ENCODE measurements at places on chromosomes 2 and 18.

- DNase-seq = no peak
Observed at GRCh38 chr18:60292186-60292585, 80.4 kb downstream of the MC4R start.

DNA sequence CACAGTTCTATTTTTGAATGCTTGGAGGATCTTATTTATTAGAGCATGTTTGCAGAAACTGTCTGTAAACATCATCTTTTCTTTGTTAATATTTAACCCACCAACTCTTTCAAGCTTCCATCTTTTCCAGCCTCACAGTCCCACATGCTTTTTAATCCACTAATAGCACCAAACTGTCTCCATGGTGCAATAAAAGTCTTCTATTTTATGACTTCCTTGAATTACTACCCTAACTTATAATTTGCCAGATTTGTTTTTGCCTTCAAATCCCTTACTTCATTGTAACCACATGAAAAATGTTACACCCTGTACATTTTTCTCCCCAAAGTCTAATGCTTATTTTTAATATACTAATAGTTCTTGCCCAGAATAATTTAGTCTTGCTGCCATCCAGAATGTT is 792.6 kb downstream of the PLCL1 start:
- no peak for DNase-seq

DNA sequence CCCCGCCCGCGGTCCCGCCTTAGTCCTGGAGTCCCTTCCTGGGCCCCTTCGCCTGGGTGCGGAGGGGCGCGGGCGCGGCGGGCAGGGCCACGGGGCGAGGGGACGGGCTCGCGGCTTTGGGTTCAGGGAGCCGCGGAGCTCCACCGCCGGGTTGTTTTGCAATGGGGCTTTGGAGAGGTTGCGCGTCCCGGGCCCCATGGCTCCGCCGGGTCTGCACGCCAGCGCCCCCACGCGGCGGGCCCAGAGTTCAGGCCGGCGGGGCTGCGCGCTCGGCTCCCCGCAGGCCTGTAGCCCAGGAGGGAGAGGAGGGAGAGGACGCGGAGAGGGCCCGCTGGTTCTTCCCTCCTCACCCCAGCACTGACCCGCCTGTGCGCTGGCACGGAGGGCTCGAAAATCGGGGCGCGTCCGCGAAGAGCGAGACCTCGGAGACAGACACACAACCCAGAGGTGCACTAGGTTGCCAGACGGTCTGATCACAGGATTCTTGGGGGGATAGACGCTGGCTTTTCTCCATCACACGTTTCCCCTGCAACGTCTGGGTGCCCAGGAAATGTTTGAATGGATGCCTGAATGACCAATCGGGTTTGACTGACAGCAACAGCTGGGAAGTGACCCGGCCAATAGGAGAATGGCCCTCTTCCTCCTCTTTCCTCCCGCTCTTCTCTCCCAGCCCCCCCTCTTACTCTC is 4.9 kb upstream of the SIX2 start:
- DNase-seq = no peak

- DNase-seq = no peak
Observed at GRCh38 chr2:61816480-61817355, 37.1 kb downstream of the FAM161A start.

- DNase-seq = no peak
Observed at GRCh38 chr2:241118737-241119505, 16.8 kb upstream of the MTERF4 start.

GRCh38 chr2:18474700-18475099 is 85.8 kb downstream of the RDH14 start:
- DNase-seq = no peak

DNA sequence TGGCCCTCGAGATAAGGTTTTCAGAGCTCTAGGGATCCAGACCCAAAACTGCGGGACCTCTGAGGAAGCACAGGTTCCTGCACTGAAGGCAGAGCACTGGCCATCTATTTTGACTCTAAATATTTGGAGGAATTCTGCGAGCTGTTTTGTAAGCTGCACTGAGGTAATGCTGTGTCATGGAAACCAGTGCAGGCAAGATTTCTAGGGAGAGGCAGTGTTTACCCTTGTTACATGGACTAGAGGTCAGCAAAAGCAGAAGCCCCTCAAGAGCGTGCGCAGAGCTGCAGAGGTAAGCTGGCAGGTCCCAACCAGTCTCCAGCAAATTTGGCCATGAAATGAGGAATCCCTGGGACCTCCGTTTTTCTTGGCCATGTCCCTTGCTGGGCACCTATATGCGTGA is 137.3 kb downstream of the RNF152 start:
- no peak for DNase-seq

DNA sequence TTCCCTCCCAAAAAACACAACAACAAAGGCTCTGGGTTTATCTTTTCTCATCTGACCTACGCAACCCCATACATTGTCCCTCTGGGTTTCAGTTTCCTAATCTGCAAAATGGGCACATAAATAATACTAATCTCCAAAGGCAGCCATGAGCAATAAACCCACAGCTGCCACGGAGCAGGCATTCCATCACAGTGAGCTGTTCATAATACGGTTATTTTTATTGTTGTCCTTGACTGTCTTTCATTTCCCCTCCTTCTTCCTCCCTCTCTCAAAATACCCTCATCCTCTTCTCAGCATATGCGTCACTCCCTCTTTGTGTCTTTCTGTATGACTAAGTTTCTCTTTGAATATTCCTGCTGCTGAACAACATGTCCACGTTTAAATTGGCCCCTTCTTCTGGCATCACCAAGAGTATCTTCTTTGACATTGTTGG is 129.8 kb upstream of the CAB39 start:
- DNase-seq = no peak

- DNase-seq = no peak
Observed at GRCh38 chr2:36370281-36370680, 14.7 kb downstream of the CRIM1 start.

DNA sequence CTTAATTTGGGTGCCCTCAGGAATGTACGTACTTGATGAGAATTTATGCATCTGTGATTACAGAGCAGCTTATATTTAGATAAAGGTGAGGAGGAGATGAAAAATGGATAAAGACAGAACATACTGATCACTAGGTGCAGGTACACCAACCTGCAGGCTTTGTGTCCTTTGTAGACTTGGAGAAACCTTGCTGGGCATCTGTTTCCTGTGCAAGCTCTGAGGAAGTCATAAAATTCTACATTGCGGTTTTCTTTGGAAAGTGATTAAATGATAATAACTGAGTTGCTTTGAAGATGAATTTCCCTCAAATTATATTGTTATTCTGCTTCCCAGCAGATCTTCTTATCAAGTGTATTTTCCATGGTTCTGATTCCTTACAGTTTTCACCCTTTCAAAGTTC is 7.7 kb downstream of the RAB27B start:
- DNase-seq = no peak

DNA sequence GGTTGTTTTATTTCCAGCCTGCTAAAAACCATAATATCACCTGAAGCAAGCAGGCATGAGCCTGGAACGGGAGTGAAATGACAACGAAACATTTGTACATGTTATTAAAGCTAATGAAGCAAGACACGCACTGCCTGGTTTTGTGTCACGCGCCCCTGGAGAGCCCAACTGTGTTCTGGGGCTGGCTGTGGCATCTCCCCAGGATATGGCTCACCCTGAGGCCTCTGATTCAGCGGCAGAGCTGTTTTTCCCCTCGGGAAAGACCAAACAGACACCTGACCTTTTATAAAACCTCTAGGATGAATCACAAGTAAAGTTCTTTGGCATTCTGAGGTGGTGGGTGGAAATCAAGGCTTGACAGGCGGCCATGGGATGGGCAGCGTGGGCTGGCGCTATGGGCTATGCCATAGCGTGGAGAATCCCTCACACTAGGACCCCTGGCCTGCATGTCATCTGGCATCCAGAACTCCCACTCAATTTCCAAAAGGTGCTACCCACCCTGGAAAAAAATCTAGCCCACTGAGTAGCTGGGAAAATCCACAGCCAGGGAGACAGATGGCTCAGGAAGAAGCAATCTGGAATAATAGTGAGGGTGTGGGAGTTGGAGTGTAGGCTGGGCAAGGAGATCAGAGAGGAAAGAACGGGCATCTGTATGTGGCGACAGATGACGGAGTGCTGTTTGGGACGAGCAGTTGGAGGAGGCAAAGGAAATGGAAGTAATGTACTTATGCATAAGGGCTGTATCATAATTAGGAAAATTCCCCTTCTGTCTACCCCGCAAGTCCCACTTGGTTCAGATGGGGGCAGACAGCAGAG is 262.0 kb downstream of the AFF3 start:
- no peak for DNase-seq

DNA sequence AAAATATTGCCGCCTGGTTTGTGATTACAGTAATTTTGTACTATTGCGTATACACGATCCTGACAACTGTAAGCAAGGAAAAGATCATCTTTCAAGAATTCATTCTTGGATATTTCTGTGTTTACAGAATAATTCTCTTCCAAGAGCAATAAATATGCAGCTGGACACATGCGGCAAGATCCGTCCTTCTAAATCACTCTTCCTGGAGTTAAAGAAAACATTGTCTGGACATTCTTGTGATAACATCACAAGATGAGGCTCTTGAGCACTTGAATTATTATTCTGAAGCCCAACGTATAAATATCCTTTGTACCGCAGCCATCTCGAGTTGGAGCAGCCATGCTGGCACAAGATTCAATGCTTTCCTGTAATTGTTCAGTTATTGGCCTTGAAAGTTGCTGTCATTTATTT is 9.9 kb downstream of the FHL2 start:
- DNase-seq = no peak

GRCh38 chr2:179936654-179937053 is 70.4 kb downstream of the CWC22 start:
- no peak for DNase-seq

DNA sequence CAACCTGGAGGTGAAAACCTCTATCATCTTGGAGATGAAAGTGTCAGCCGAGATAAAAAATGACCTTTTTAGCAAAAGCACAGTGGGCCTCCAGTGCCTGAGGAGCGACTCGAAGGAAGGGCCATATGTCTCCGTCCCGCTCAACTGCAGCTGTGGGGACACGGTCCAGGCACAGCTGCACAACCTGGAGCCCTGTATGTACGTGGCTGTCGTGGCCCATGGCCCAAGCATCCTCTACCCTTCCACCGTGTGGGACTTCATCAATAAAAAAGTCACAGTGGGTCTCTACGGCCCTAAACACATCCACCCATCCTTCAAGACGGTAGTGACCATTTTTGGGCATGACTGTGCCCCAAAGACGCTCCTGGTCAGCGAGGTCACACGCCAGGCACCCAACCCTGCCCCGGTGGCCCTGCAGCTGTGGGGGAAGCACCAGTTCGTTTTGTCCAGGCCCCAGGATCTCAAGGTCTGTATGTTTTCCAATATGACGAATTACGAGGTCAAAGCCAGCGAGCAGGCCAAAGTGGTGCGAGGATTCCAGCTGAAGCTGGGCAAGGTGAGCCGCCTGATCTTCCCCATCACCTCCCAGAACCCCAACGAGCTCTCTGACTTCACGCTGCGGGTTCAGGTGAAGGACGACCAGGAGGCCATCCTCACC is 90.2 kb downstream of the SH3BP4 start:
- DNase-seq = no peak

- DNase-seq = no peak
Observed at GRCh38 chr2:128791985-128792320, 473.3 kb upstream of the HS6ST1 start.

DNA sequence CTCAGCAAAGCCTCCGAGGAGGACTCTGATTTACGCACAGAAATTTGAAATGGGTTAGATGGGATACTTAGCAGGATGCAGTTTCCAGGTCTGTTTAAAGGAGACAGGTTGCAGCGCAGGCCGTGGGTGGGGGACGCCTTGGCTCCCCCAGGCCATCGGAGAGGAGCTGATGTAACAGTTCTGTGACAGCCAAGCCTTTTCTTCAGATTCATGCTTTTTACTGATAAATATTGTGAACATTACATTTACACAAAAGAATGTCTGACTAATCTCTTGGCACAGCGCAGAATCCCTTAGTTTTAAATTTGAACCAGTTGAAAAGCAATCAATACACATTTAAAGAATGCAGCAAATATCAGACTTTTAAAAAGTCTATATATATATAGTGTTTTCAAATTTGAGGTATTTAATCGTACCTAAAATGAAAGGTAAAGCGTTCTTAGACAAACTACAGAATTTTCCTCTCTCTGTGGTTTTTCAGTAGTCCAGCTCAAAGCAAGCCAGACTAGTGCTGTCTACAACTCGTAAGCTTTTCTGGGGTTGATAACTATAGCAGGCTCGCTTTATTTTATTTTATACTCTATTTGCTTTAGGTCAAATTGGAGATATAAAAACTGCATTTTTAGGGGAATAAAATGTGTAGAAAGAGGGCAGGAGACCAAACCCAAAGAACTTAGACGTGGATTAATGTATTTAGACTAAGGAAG is 221.9 kb downstream of the PIEZO2 start:
- DNase-seq = no peak

- no peak for DNase-seq
Observed at GRCh38 chr2:16005816-16006536, 65.6 kb downstream of the MYCN start.

DNA sequence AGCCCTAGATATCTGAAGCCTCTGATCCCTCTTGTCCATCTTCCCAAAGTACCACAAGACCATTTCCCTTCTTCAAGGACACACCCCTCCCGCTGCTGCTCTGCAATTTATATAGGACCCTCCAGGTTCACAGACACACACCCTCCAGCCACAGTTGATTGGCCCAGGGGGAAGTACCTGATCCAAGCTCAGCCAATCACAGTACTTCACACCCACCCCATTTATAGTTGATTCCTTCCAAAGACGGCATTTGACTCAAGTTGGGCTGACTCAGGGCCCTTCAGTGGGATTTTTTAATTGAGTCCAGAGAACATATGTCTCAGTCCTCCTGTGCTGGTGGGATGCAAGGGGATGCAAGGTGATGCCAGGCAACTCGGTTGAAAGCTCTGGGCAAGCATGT is 59.2 kb downstream of the GYPC start:
- no peak for DNase-seq

DNA sequence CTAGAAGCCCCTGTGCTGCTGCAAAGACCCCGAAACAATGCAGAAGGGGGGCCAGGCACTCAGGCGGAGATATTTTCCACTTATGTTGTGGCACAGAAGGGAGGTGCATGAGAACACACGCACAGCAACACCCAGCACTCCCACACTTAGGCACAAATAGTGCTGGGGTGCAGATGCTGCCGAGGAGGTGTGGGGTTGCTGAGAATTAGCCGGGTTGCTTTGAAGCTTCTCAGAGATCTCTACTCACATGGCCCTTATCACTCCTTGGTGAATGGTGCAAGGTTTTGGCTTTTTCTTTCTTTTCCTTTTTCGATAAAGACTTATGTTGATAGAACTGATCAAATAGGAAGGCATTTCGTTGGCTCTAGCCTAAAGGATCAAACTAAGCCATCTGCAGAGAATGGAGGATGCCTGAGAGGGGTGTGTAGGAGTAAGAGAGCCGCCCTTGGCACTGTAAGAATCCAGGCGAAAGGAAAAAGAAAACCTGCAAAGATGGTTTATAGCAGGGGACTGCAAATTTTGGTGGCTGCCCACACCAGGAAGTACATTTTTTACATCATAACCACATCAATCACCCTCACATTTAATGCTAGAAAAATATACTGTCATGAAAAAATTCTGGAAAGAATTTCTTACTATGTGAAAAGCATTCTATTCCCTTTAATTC is 27.9 kb upstream of the FHL2 start:
- DNase-seq = no peak

DNA sequence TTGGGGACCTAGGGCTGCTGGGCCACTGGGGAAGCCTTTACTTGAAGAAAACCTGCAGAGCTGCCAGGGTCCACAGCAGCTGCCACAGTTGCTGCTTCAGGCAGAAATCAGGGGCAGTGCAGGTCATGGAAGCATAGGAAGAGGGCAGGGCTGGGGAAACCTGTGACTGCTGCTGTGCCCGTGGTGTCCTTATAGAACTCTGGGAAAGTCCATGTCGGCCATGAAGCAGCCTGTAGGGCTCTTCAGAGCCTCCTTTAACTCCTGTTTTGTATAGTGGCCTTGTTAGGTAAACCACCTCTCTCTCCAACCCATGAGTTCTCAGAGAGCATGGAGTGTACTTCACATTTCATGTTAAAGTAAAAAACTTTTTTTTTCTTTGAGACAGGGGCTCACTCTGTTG is 62.1 kb downstream of the SMAD4 start:
- DNase-seq = no peak
